Activated CD8-positive, alpha-beta memory T cell treated with anti-CD3 and anti-CD28 coated beads for 4 hours (primary cell): ENCODE measurements at places on chromosomes 4 and X.

DNA sequence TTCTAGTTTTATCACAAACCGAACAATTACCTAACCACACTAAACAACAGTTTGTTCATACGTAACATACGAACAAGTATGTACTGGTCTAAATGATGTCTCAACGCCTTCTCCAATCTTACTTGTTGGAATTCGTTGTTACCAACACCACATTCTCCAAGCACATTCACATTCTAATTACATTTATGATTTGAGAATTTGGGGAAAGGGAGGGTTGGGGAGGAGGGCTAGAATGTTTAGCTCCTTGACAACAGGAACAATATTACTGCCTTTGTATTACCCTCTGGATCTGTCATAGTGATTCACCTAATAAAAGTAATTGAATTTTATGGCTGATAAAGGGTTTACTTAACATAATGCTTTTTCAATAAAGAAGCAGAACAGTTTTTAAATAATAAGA lies 24.4 kb downstream of the LCORL start:
- DNase-seq: no peak

DNA sequence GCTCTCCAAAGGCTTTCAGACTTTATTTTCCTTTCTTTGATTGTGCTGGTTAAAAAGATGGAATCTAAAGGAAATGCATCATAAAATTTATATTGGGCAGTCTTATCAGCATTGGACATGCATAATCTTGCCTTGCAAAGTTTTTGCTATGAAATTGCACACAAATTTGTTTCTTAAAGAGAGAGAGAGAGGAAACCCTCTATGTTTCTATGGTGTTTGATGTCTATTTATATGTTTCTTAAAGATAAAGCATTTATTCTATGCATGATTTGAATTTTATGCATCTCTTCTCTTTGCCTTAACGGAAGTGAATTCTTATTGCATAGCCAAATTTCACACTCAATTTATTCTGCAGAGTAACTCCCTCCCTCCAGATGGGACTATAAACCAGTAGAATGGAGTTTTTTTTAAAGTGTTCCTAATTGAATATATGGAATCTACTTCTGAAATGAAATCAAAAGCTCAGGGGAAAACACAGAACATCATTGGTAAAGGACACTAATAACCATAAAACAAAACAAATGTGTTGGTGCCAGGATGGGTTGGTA lies 83.5 kb upstream of the PPARGC1A start:
- DNase-seq: no peak

DNA sequence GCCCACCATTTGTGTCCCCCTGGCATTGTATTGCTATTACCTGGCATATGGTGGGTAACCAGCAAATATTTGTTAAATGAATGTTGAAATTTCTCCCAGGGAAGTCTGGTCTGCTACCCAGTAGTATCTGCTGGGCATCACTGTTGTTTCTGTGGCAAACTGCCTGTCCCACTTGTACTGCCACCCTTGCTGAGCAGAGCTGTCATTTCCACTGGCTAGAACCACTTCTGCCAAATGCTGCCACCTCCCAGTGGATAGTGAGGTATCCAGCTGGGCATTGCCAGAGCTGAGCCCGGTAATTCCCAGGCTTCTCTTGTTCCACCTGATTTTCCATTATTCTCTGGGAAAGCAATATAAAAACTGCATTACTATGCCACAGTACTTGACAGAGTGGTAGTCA lies 186.7 kb upstream of the NOCT start:
- no peak for DNase-seq

DNA sequence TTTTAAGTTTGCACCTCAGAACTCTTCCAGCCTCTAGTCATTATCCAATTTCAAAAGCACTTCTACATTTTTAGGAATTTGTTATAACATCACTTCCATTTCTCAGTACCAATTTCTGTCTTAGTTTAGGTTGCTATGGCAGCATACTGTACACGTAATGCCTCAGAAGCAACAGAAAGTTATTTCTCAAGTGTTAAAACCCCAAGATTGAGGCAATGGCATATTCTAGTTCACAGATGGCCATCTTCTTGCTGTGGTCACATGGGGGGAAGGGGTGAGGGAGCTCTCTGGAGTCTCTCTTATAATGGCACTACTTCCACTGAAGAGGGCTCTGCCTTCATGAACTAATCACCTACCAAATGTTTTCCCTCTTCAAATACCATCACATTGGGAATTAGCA lies 220.3 kb upstream of the CTSO start:
- DNase-seq: no peak

- DNase-seq: no peak
Measured at GRCh38 chr4:140689623-140690022, 66.6 kb downstream of the TBC1D9 start.

GRCh38 chrX:38403834-38404233 lies 51.4 kb downstream of the OTC start:
- DNase-seq: no peak

DNA sequence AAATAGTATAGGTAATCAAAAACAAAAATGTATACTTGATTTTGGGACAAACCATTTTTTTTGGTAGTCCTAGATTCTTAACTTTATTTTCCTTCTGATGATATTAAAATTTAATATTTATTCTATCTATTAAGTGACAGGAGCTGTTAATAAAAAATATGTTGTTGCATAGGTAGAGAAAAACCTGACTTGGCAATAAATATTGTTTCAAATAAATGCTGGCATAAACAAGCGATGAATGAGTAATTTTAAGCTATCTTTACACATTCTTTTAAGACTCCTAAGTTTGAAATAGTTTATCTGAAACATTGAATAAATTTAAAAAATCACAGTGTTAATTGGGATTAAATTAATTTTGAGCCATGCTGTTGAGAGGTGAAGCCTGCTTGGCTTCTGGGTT lies 114.6 kb downstream of the GC start:
- no peak for DNase-seq

- DNase-seq: no peak
Measured at GRCh38 chr4:140213749-140214148, 59.8 kb upstream of the MAML3 start.

DNA sequence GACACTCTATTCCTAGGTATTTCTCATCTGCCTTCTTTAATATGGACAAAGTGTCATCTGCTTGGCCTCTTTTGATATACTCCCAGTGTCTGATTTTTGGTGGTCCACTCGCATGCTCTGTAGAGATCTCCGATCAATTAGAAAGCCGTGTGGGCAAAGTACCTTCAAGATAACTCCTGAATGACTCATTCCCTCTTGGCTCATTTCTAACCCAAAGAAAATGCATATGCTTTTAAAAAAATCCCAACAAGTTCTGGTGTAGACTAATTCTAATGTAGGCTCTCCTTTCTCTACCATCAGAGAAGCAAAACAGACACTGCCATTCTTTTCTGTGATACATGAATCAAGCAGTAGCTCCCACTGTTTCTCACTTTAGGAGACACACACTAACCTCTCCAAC lies 714.9 kb upstream of the ADGRL3 start:
- no peak for DNase-seq

- no peak for DNase-seq
Measured at GRCh38 chr4:60726779-60727178, 473.3 kb upstream of the ADGRL3 start.

- no peak for DNase-seq
Measured at GRCh38 chr4:31160146-31160545, 440.0 kb downstream of the PCDH7 start.

DNA sequence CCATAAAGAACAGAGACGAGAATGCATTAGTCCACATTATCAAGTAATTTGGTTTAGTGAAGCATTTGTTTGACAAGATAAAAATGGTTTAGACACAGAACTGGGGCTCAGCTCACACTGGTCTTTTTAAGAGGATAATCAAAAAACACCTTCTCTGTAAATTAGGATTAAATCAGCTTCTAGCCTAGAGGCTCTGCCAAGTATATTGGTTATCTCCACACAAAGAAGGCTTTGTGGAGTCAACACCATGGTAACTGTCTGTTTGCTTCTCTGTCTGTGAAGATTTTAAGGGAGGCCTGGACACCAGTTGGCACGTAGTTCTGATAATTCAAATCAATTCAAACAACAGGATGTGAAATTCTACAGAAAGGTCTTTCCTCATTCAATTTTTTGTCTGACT lies 687.0 kb downstream of the DMD start:
- DNase-seq: no peak

GRCh38 chr4:128571747-128572146 lies 237.8 kb upstream of the JADE1 start:
- DNase-seq: no peak

DNA sequence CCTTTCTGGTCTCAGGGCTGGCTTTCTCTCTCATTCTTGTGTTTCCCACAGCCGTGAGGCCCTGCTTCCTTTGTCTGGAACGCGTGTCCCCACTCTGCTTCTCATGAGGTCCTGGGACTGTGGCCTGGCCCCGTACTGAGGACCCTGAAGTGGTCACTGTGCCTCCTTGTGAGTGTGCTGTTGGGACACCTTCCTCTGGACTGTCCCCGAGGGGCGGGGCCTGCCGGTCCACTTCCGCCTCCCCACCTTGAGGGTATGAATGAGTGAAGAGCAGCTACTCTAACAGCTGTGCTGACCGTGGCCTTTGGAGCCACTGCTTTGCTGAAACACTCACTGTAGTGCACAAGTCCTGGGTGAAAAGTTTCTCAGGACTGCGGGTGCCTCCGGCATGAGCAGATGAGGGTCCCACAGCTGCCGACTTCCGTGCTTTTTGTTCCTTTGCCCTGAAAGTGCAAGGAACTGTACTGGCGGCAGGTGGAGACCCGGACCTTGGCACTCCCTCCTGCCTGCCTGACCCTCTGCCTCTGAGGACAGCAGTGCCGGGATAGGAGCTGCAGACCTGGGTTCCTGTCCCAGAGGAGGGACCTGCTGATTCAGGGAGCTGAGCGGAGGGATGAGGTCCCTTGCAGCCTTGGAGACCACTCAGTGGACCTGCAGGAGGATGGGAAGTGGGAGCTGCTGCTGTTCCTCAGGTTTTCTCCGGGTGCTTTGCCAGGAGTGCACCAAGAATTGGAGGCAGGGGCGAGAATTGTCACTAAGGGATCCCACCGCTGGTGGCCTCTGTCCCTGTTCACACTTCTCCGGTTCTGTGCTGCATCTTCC lies 38.0 kb downstream of the HTT-AS start:
- DNase-seq: no peak

DNA sequence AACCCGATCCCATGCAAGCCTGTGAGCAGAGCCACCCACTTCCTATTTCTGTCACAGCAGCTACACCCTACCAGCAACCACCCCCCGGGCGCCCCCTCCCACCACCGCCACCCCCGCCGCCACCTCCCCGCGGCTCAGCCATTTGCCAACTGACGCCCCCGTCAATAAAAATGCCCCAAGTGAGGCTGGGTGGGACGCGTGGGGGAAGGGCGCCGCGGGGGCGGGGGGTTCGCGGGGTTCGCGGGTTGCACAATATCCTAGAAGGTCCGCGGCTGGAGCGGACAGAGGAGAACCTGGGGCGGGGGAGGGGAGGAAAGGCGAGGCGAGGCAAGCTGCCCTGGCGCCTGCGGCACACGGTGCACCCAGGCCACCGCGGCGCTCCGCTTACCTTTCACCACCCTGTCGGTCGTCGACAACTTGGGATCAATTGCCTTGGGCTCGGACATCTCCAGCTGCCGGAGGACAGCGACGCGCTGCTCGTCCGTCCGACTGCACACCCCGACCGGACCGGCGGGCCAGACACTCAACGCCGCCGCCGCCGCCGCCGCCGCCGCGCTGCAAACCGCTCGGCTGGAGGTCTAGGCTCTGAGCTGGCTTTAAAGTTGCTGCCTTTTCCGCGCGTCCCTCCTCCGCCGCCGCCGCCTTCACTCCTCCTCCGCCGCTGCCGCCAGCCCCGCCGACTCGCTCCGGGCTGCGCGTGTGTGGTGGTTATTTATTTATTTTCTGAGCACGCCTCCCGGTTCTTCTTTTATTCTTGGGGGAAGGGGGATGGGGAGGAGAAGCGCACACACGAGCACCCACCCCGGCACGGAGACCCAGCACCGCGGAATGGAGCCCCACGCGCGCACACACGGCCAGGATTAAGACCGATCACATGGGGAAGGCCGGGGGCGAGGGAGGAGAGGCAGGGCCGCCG lies 717 bp downstream of the PPP3CA start:
- DNase-seq: peak; percentile 42
